A673 (cell line): ENCODE measurements at places on chromosomes 5 and 9.
A peak's percentile ranks its signal among the peaks of the same experiment; 100 is the strongest.

- DNase-seq: no peak
These were observed 103.8 kb downstream of the MPDZ start for GRCh38 chr9:13175732-13176131.

DNA sequence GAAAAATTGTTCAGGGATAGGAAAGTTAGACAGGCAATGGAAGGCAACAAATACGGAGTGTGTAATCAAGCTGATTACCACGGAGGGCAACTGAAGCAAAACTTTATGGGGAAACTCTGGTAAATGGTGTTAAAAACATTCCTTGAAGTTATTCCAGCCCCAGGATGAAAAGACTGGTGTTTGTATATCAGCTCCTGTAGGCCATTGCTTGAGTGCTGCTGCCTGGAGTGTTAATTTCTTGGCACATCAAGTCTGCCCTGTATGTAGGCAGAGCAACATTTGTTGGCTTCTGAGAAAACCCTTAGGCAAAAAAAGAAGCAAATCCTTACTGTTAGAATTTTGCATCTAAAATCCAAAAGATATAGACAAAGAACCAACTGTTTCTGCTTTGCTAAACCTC lies 686.5 kb upstream of the ACO1 start:
- no peak for DNase-seq

GRCh38 chr5:29321591-29321990 lies 1871.9 kb upstream of the CDH6 start:
- DNase-seq: no peak

GRCh38 chr5:87184605-87185004 lies 83.1 kb upstream of the RASA1 start:
- no peak for DNase-seq

GRCh38 chr5:9905661-9906060 lies 275.5 kb upstream of the TAS2R1 start:
- DNase-seq: no peak

DNA sequence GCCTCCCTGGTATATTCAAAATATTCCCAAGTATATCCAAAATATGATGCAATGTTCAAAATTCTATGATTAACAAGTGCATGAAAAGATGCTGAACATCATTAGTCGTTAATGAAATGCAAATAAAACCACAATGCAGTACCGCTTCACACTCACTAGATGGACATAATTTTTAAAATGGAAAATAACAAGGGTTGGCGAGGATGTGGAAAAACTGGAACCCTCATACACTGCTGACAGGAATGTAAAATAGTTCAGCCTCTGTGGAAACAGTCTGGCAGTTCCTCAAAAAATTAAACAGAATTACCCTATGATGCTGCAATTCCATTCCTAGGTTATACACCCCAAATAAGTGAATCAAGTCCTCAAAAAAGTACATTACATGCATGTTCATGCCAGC lies 36.1 kb upstream of the MYOT start:
- no peak for DNase-seq

- peak; percentile 33 for DNase-seq
These were observed 43.1 kb upstream of the TTC39B start for GRCh38 chr9:15349892-15350761.

DNA sequence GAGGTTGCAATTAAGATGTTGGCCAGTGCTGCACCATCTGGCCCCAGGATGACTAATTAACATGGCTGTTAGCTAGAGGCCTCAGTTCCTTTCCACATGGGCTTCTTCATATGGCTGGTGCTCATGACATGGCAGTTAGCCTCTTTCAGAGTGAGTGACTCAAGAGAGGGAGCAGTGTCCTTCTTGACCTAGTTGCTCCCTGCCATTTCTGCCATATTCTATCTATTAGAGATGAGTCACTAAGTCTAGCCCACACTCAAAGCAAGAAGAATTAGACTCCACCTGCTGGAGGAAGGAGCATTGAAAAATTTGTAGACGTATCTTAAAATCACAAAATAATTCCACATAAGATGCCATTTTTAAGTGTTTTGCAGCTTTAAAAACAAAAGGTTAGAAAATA lies 651.2 kb upstream of the CCNG1 start:
- peak; percentile 1 for DNase-seq

DNA sequence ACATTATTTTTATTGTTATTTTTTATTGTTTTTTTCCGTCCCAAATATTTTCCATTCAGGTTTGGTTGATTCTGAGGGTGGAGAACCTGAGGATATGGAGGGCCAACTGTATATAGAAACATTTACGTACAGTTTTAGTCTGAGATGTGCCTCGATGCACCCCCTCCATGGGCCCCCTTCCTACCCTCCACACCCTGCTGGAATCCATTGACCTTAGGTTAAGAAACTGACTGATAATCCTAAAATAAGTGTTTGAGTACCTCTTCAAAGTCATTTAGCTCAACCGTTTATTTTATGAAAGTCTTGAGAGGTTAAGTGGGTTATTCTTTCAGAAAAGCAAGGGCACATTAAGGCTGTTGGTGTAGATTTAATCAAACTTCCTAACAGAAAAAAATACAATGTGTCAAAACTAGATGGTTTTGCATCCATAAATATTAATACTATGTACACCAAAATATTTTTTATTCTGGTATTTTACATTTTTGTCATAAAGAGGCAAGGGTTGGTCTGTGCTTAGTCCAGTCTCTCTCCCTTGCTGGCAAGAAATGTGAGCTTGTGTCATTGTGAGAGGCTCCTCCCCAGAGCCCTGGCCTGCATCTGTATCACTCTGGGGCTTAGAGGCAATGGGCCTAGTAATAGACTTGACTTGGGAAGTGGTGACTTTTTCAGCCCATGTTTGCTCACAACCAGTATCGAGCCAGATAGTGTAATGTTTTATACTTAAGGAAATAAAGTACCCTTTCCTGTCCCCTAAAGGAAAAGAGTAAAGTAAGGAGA lies 15.7 kb downstream of the MTRR start:
- DNase-seq: no peak

GRCh38 chr9:112056996-112057395 lies 118.1 kb downstream of the SUSD1 start:
- DNase-seq: no peak

GRCh38 chr5:111142932-111143331 lies 50.8 kb downstream of the WDR36 start:
- DNase-seq: no peak

- peak; percentile 1 for DNase-seq
These were observed 177.8 kb upstream of the PCSK5 start for GRCh38 chr9:75712700-75713099.
